ENCODE measurements at places on chromosomes 7 and 10.

- no peak for DNase-seq
Observed at GRCh38 chr10:2951235-2951835, 116.0 kb upstream of the PFKP start.

- DNase-seq: no peak
Observed at GRCh38 chr7:44434201-44434600, 56.3 kb downstream of the NUDCD3 start.

GRCh38 chr10:74548676-74549075 lies 277.7 kb upstream of the KAT6B start:
- DNase-seq: no peak

- DNase-seq: no peak
Observed at GRCh38 chr10:96287392-96288105, 16.2 kb upstream of the BLNK start.

GRCh38 chr10:118028619-118029018 lies 18.1 kb downstream of the RAB11FIP2 start:
- DNase-seq: no peak

DNA sequence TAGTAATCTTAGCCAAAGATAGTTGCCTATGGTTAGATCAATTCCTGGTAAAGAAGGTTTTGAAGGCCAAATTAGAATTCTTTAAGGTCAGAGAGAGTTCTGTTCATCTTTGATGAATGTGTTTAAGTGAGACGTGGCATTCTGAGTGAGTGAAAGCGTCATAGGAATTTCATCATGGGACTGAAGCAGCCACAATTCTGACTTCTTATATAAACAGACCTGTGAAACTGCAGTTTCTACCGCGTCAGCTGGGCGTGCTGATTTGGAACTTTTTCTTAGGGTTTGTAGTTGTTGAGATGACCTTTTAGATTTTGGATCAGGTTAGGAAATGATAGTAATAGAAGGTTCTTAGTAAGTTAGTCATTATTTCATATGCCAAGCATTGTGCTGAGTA lies 103.8 kb downstream of the CNNM2 start:
- DNase-seq: no peak

GRCh38 chr7:51326656-51327286 lies 10.2 kb upstream of the COBL start:
- no peak for DNase-seq

- DNase-seq: no peak
Observed at GRCh38 chr10:104925232-104925851, 284.3 kb downstream of the SORCS3 start.
